ENCODE measurements at places on chromosomes 1 and 21.

DNA sequence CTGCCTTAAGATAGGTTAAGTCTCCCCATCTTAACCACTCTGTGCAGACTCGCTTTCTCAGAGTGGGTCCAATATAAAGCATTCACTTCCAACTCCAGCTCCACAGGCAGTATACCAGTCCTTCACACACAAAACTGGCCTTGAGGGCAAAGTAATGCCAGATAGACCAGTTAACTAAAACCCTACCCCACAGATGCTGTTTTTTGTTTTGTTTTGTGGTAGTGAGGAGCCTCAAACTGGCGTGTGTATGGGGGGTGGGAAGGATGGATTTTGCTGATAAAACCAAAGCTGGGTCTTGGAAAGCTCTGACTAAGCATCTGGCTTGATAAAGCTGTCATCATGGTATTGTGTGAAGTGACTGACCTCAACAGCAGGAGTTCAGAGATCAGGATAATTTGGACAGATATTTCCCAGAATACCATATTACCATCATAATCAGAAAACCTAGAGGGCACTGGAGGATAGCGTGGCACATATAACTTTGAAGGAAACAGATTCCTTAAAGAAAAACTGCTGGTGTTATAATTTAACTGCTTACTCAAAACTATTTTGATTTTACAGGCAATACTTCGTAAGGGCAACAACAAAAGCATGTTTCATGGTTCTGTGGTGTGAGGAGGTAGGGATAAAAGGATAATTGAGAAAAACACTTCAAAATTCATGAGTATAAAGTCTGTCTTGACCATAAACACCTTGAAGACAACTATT is 29.6 kb upstream of the CPLANE2 start:
- no peak for DNase-seq

DNA sequence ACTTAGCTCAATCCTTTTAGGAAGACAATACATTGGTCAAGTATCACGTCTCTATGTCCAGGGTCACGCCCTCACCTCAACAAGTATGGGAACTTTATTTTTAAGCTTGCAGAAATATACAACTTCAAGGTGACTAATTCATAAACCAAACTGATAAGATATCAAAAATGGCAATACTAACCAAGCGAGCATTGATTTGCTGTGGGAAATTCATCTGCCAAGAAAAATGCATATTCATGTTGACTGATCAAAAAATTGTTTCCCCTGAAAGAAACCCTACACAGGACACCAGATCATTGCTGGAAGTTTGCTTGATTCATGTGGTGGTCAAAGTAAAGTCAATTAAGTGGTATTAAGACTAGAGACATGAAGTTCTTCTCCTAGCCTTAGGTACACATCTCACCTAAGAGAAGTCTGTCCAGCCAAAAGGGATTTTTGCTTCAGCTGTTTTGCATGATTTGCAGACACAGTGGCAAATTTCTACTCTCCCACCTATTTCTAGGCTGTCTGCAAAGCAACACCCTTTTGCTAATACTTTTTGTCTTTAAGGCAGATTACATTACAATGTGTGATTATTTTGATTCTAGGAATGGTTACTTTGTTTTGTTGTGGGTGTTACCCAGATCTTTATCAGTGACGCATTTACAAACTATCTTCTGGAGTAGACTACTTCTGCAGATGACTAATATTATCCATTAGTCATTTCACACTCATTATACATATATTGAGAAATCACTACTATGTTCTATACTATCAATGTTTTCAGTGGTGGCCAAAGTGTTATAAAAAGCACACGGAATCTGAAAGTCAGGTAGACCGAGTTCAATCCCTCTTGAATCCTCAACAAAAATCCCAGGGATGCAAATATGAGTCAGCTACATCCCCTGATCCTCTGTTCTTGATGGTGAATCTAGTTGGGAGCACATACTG is 12.4 kb downstream of the SAMSN1 start:
- no peak for DNase-seq

- no peak for DNase-seq
These were observed 24.2 kb downstream of the ARHGEF10L start for GRCh38 chr1:17563494-17564281.

GRCh38 chr1:36068866-36069265 is 15.0 kb upstream of the TEKT2 start:
- no peak for DNase-seq

DNA sequence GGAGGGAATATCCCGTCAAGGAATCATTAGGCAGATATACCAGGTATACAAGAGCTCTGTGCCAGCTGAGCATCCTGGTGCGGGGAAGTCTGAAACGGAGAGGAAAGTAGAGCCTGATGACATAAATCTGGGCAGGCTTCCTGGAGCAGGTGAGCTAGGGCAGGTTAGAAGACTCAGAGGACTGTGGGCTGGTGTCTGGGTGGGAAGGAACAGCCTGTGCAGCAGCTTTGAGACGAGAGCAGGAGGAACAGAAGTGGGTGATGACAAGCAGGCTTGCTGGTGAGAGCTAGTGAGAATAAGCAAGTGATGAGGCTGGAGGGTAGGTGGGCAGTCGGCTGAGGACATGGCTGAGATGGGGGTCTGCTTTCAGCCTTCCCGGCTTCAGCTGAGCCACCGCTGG is 6.7 kb downstream of the CELSR2 start:
- DNase-seq, result no peak

GRCh38 chr1:86156566-86157455 is at the start of gene COL24A1:
Gene COL24A1 (minus strand): TSS chr1:86156772. CDS start chr1:86156396, 376 bp downstream.
- DNase-seq, result peak; percentile 61

DNA sequence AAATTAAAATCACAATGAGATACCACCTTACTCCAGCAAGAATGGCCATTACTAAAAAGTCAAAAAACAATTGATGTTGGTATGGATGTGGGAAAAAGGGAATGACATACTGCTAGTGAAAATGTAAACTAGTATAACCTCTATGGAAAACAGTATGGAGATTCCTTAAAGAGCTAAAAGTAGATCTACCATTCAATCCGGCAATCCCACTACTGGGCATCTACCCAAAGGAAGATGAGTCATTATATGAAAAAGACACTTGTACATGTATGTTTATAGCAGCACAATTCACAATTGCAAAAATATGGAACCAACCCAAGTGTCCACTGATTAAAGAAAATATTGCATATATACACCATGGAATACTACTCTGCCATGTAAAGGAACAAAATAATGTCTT is 37.2 kb downstream of the SUSD4 start:
- DNase-seq, result no peak
